Stimulated activated memory B cell treated with anti-CD40 and anti-IgM and Interleukin-4, amounts not matched to agents 10 μg/mL and 1 μg/mL and 100 μg/mL, for 72 hours (primary cell): ENCODE measurements at places on chromosomes 6 and 20.

DNA sequence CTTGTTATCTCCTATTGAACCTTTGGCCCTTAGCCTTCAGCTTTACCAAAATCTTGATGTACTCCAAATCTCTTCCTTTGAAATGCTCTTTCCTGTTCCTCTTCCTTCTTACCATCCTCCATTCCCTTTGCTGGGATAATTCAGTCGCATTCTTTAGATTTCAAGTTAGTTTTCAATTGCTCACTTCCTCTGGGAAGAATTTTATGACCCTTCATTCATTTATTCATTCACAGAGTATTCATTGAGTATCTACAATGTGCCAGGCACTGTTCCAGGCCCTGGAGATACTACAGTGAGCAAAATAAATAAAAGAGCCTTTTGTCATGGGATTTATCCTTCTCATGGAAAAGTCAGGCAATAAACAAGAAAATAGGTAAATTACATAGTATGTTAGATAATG, 548.2 kb upstream of the FLRT3 start:
- ATAC-seq, result no peak

DNA sequence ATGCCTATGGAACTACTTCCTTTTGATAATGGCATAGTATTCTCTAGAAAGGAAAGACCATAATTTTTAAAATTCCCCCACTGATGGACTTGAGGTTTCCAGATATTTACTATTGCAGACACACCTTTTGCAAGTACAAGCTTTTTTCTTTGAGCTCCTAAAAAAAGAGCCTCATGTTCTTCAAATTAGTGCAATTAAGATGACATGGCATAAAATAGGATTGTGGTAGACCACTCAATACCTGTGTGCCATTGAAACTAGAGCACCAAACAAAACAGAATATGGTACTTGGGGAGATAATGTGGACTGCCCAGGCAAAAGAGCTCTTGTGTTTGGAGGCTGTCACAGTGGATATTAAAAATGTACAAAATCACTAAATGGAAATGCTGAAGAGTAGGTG, 19.0 kb upstream of the LAMA2 start:
- no peak for ATAC-seq

DNA sequence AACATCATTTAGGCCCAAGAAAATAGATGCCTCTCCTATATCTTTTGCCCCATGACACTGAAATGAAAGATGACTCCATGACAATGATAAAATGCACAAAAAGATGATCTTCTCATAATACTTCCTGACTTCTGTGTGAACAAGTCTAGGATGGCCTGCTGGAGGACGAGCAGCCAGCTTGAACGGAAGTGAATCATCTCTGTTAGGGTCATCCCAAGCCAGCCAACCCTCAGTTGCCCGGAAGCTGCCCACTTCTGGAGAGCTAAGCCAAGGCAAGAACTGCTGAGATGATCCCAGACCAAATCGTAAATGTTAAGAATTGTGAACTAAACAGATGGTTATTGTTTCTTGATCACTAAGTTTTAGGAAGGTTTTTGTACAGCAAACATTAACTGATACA, 249.7 kb upstream of the HS3ST5 start:
- no peak for ATAC-seq

DNA sequence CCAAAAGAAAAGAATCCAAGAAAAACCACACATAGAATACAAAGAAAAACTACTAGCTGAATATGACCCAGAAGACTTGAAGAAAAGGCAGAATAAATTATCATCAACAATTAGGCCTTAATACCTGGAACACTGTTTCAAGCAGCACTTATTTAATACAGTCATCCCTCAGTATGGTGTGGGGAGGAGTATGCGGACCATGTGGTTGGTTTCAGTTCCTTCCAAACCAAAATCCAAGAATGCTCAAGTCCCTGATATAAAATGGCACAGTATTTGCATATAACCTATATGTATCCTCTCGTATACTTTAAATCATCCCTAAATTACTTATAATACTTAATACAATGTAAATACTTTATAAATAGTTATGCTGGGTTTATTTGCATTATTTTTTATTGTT, 16.1 kb downstream of the CDK19 start:
- peak; percentile 71 for ATAC-seq

DNA sequence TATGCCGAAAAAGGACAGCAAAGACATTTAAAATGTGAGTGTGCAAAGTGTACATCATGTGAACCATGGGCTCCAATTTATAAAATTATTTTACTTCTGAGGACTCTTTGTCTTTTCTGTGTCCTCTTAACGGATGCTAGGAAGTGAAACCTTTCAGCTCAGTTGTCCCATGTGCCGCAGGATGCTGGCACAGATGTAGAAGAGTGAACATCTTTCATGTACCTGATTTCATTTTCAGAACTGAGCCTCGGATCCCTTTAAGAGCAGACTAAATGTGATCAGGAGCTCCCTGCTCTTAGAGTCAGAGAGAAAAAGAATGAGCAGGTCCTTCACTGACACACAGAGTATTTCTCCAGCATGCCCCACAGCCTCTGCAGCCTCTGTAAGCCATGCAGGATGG, 27.6 kb upstream of the FUCA2 start:
- no peak for ATAC-seq

DNA sequence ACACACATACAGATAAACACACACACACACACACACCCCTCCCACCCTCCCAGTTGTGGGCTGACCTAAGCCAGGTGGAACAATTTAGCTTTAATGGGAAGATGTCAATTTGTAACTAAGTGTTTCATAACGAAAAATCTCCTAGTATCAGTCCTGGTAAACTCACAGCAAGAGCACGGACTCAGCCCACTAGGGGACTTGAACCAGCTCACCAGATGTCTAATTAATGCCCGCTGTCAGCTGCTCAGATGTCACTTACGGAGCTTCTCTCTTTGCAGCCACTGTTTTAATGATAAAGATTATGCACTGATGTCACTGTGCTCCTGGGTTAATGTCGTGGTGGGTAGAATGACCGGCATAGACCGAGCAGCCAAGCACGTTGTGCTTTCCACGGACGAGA, 116.6 kb upstream of the INSM1 start:
- no peak for ATAC-seq

DNA sequence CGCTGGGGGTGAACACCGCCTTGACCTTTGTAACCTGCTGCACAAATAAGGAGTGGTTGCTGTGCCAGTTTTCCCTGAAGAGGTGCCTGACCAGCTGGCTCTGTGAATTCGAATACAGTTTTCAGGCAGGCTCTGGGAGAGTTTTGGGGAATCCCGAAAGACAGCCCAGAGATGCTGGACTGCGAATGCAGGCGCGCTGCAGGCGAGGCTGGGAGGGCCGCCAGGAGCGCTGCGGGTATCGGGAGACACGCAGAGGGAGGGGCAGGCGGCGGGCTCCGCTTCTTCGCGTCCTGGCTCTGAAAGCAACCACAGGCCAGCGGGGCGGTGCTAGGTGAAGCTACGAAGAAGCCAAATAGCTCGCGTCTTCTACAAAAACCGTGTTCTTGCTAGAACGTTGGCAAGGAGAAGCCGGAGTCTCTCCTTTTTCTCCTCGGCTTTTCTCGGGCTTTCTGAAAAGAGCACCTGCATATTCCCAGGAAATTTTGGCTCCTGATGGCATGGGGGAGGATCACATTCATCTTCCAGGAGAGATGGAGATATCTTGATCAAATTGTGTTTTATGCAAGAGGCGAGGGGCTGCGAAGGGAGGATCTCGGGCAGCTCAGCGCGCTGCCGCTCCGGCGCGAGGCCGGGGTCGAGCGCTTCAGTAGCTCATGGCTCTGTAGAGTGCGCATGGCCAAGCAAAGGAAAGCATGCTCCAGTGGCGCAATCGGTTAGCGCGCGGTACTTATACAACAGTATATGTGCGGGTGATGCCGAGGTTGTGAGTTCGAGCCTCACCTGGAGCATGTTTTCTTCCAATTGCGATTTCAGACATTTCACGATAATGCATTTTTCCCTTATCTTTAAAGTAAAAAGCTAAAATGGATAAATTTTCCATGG, 158.1 kb upstream of the ZNF184 start:
- ATAC-seq, result no peak

- ATAC-seq, result no peak
These were observed 327.3 kb downstream of the THBS2 start for GRCh38 chr6:168926306-168926705.

DNA sequence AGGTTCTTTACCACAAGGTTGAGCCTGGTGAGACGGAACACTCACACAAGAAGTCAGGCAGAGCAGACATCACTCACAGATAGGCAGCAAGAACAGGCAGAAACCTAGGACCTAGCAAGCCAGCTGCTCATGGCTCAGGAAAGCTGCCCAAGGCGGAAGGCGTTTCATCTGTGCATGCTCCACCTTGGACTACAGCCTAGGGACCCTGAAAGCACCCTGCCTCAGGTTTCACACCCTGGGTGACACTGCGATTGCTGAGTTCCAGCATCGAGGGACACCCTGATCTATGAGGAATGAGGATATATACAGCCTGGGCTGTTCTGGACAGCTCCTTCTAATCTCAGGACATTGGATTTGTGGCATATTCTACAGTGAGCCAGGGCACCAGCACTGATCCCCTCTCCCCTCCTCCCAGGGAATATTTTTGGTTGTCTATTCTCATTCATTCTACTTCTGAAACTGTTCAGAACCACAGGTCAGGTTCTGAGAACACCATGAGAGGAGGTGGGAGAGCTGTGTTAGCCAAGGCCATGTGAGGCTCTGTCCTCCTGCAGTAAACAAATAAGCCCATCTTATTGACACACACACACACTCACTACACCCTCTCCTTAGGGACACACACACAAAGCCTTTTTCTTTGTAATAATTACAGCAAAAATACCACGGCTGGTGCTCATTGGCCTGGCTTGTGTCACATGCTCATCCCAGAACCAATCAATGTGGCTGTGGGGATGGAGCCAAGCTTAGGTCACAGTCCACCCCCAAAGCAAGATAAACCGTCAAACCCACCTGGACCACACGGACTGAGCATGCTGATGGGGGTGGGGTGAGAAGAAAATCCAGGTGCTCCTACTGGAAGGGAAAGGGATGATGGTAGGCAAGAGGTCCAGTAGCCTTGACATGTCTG, 26.3 kb upstream of the PMEPA1 start:
- ATAC-seq, result no peak

DNA sequence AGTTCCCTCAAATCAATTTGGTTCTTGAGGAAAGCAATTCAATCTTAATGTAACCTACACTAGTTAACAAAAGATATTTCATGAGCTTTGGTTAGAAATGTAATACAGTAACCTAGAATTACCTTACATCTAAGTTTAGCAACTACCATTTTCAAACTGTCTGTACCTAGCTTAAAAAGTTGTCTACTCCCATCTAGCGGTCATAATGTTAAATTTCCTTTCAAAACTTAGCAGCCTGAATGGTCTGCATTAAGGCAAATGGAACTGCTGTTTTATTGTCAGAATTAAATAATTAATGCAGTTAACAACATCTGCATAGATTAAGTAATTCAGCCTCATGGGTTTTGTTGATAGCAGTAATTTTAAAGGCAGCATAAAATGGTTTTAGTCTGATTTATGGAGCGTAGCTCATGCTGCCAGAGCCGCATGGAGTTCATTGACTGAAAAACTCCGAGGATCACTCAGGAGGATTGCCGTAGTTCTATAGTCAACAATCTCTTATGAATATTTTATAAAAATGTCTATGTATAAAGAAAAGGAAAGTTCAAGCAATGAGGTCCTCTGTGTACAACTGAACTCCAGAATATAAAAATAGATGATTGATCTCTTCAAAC, 485.4 kb upstream of the MANEA start:
- no peak for ATAC-seq

- ATAC-seq, result peak; percentile 50
These were observed 5.6 kb upstream of the FAM50B start for GRCh38 chr6:3843379-3844096.

GRCh38 chr6:145199961-145200360, 535.4 kb downstream of the EPM2A start:
- ATAC-seq, result no peak
